ENCODE measurements at places on chromosomes 3 and 15.

GRCh38 chr3:111012388-111013248, 59.0 kb upstream of the NECTIN3 start:
- DNase-seq, result no peak

DNA sequence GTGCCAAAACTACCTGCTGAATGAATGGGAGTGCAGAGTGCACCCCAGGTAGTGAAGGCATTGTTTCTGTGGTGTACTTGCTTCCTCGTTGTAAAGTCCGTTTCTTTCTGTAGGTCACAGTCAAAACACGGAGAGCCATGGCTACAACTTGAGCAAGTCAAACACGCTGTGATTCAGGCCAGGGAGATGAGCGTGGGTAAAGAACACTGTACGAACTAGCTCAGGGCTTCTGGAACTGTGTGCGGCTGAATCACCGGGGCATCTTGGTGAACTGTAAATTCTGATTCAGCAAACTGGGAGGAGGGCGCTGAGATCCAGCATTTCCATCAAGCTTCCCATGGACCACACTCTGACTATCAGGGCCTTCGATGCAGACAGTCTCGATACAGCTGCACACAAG, 5.0 kb upstream of the TNK2 start:
- no peak for DNase-seq

DNA sequence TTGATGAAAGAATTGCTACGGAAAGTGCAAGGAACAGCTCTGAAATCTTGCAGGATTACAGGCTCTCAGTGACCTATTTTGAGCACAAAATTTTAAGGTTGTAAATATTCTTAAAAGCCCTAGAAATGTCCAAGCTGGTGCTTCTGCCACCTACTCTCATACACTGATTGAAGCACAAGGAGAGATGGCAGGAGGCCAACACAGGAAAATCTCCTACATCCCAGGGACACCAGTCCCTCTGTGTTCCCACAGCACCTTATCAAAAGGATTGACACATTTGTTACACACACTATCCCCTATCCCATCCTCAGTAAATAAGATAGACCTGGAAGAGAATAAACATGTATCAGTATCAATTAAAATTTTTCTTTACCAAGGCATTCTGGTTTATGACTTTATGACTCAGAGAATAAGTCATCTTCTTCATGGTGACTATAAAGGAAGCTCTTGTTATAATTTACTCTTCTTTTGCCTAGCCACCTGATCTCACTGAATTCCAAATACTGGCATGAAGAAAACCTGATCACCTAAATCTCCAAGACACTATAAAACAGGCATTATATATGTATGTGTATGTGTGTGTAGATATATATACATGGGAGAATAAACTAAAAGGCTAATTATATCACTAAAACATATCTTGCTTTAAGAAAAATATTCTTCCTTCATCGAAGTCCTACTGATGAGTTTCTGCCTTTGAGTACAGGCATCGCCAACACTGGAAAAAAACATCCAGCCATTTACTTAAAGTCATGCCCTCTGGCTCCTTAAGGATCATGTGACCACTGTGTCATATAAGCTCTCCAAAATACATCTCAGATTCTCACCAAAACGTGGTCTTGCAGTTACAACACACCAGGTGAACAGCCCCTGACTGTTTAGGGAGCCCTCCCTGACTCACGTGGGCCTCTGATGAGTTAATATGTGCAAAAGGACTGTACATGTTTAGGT, 208.1 kb upstream of the NR2F2 start:
- DNase-seq, result no peak

- DNase-seq, result no peak
Observed at GRCh38 chr3:146454796-146455195, 14.6 kb downstream of the PLSCR2 start.

GRCh38 chr15:70090436-70091296, 7.1 kb downstream of the TLE3 start:
- DNase-seq, result no peak

DNA sequence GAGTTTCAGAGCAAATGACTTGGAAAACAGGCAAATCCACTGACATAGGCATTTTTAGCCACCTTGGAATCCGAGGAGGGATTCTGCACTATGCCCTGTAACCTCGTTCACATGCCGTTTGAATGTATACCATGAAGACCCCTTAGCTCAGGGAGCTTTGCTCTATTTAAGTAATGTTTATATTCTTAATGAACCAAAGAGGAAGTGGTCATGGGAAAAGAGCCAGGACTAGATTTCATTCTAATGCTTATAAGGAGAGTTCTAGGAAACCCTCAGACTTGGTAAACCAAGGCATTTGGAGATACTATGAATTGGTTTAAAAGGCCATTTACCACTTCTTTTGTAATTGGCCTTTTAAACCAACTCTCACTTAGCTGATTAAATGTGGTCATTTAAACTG, 178.9 kb downstream of the IGF1R start:
- DNase-seq, result no peak

DNA sequence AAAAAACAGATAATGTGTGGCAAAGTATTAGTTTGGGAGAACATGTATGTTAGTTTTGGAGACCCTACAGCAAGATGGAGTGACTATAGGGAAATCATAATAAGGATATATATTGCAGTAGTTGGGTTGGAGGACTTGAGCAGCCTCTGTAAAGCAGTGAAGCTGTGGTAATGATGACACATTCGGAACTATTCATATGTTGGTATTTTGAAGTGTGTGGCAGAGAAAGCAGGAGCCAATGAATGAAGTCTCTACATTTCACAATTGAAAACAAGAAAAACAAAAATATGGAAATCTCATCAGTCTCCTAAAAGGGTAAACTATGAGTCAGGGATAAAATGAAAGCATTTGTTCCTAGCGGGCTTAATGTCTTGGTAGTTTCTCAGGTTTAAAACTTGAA, 645.9 kb downstream of the OTOL1 start:
- DNase-seq, result no peak

DNA sequence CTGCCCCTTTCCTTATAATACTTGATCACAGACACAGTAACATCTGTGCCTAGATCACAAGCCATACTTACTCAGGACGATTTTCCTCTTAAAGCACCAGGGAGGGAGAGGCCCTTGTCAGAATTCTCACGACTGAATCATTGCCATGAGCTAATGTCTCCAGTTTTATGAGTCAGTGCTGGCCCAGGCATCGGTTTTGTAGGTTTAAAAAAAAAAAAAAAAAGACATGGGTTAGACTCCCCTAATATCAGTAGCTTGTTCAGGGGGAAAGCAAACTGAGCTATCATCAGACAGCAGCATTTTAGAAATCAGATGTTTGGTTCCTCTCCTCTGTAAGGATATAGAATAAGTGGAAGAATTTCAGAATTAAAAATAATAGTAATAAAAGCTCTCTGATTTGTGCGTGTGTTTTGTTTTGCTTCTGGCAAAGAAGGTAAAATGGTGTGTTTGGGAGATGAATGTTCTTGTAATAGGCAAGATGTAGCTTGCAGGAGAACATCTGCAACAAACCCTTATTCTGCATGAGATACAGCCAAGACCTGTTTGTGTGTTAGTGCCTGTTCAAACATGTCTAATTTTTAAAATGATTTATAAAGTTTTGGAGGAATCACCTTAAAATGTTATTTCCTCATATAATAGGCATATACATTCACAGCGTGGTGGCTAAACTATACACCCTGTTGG, 193.6 kb downstream of the TP63 start:
- no peak for DNase-seq

All from NCI-H1417 treated with DMSO at 0.1 percent for 48 hours (cell line).